ENCODE measurements at places on chromosomes 6 and 20.

GRCh38 chr20:63651942-63652191 is 1.4 kb downstream of the STMN3 start:
- DNase-seq: no peak

GRCh38 chr6:12359036-12359435 is 68.9 kb downstream of the EDN1 start:
- DNase-seq: peak; percentile 35

DNA sequence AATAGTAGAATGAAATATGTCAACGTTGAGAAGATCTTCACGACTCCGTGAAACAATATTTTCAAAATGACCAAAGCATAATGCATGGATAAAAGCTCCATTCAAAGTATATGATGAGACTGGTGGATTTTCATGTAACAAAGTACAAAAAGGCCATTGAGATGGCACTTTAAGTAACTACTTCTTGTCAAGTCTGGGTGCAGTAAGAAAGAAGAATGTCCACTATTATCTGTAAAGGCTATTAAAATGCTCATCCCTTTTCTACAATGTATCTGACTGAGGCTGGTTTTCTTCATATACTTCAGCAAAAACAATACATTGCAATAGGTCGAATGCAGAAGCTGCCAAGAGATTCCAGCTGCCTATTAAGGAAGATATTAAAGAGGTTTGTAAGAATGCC is 457.4 kb downstream of the PKHD1 start:
- DNase-seq: no peak

GRCh38 chr20:59942245-59942644 is 2.1 kb downstream of the FAM217B start:
- peak; percentile 21 for DNase-seq

DNA sequence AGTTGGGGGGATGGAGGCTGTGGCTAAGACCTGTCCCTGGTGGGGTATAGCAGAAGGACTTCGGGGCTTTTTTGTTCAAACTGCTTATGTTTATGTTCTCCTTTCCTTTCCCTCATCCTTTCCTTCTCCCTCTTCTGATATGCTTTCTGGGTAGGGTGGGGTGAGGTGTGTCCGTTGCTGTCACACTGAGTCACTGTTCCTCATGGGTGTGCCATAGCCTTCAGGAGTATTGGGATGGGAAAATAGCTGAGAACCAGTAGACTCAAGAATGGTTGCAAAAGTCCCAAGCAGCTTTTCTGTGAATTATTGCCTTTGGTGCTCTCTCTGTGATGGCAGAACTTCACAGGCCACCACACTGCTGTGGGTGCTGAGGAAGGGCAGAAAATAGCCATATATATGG is 39.6 kb downstream of the TPD52L1 start:
- no peak for DNase-seq

DNA sequence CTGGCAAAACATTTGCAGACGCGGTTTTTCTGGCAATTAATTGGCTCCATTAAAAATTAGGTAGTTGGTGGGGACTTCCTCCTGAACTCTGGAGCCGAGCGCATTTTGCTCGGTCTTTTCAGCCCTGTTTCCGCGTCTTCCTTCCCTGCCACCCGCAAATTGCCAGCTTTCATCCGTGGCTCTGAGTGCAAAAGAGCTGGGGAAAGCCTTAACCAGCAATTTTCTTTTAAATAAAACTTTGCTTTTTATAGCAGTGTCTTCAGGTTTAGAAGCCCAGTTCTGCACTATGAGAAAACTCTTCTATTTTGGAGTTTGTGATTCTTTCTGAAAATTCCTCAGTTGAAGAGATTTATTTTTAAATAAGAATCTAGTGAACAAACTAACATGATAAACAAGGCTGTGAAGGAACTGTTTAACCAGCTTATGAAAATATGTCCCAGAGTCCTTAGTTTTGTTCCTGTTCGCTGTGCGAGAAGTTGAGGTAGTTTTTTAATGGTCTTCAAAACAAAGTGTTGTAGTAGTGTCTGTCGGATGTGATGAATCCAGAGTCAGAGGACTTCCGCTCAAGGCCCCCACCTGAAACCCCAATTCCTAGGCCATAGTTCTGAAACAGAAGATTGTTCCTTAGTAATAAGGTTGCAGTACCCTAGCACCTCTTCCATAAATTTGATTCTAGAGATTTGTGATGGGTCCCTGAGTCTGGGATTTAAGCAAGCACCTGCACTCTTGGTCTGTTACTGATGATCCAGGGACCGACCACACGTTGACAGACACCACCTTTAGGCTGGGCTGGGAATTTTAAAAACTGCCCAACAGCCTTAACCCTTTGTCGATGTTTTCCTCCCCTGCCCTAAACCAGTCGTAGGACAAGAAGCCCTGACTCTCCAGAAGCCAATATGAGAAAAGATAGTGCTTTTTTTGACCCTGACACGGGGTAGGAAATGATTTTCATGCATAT is 950 bp downstream of the KCTD20 start:
- peak; percentile 40 for DNase-seq

DNA sequence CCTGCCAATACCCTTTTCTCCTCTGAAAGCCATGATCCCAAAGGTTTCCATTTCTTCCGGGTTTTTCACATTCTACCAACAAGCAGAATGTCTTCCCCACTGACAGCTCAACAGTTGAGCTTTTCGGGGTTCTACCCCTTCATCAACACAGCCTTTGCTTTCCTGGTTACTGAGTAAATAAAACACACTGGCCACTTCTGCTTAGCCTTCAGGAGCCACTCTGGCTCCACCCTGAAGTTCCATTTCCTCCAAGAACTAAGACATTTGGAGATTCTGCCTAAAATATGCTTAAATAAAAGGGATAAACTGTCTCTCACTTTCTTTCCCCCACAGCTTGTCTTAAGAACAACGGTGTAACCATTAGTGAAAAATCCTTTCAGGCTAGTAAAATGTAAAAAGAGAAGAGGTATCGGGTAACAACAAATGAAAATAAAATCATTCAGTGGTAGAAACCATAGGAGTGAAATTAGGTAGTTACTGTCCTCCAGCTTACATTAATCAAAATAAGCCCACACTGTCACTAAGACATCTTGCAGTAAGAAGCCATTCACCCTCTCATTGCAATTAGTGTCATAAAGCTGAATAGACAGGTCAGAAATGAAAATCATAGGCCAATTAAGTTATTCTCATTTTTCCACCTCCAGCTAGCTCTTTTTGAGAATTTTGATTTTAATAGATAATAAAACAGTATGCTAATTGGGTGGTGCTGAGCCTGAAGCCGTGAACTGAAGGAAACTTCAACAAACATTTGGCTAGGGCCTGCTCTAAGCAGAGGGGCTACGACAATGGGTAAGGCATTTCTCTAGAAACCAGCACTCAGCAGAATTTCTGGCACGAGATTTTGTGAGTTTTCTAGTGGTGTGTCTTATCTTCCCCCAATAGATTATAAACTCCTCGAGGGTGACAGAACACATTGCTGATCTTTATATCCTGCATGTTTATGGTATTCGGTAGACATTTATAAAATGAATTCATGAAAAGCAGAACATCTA is 194.2 kb downstream of the KHDC1L start:
- no peak for DNase-seq

DNA sequence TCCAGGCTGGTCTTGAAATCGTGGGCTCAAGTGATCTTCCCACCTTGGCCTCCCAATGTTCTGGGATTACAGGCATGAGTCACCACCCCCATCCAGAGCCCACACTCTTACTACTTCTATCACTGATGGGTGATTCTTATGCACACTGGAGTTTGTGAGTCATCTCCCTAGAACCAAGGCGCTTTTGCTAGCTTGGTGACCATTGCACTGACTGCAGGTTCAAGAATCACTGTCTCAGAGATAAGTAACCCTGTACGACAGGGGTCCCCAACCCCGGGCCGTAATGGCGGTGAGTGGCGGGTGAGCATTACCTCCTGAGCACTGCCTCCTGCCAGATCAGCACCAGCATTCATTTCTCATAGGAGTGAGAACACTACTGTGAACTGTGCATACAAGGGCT is 118.8 kb downstream of the MAP3K7 start:
- no peak for DNase-seq

Data from inflammatory macrophage (primary cell).